Esophagus squamous epithelium (tissue), 5 donors: ENCODE measurements at places on chromosomes 4 and X.

DNA sequence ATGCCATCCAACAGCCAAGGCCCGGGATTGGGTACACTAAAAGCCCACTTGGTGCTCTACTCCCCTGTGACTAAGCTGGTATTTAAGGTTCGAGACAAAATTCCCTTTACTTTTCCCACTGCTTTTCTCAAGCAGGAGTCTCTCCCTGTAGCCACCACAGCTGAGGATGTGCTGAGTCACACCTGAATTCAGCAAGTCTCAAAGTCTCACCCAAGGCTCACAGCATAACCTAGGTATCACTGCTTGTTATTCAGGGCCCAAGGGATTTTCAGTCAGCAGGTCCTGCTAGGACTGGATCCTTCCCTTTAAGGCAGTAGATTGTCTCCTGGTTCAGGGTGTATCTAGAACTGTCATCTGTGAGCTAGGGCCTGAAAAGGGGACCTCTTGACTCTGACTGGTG, 39.2 kb downstream of the FMR1NB start:
- DNase-seq = no peak

DNA sequence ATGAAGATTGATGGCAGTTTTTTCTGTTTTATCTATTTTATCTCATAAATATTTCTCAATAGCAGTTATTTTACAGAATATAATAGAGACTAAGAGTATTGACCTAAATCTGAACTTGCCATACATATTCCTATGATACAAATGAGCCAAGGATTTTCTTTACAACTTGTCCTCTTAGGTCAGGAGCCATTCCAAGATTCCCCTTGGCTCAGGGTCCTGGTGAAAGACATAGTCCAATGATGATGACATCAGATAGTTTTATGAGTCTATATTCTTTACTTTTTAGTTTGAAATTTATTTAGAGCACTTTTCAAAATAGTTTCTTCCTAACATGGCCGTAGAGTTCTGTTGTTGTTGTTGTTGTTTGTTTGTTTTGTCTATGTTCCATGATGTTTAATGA, 869.1 kb upstream of the GRID2 start:
- DNase-seq = no peak

GRCh38 chrX:72572248-72573157, at the start of gene HDAC8:
Gene HDAC8, minus strand, starts transcription at chrX:72572843. Its CDS starts 82 bp downstream, at chrX:72572761.
- DNase-seq = peak; percentile 2

DNA sequence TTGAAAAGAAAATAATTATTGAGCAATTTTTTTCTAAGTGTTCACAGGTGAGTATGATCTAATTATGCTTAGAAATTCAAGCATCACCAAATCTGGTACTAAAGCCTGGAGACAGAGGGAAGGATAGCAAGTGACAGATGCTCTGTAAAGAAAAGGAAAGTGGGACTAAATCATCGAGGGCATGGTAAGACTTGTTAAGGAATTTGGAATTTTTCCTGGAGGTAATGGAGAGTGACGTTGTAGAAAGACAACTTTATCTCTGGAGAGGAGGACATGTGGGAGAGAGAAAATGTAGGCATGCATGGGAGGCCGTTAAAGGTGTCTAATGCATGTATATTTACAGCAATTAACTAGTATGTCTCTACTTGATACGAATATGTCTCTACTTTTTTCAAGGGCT, 333.2 kb upstream of the ATOH1 start:
- no peak for DNase-seq

DNA sequence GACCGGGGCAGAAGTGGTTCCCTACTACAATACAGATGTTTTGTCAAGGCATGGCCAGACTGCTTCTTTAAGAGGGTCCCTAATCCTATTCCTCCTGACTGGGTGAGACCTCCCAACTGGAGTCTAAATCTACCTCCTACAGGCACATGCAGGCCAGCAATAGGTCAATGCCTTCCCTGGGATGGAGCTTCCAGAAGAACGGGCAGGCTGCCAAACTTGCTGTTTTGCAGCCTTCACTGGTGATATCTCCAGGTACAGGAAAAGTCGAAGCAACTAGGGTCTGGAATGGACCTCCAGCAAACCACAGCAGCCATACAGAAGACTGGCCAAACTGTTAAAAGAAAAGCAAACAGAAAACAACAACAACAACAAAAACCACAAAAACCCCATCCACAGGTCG, 678.4 kb upstream of the DIAPH2 start:
- DNase-seq = no peak

DNA sequence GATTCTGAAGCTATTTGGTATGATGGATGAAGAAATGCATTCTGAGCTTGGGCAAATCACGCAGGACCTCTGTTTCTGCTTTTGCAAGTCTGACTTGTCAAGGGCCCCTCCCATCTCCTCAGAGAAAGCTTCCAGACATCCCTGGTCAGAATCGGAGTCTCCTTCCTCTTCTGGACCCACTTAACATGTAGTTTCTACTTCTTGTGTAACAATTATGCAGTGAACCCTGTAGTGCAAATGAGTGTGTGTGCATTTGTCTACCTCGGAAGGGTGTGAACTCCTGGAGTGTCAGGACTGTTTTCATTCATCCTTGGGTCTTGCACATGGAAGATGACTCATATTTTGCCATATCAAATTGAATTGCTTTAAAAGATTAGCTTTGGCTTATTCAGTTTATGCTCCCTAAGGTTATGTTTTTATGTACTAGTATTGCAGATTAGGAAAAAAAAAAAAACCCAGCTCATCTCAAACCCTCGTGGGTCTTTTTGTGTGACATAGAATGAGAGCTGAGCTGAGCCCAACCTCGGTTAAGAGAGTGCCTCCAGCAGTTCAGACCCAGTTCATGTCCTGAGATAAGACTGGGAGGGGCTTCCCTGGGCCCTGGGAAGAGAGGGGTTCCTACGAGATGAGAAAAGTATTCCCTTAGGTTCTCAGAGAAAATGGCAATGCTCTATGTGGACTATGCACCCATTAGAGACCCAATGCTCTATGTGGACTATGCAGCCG, 61.1 kb upstream of the RPL34 start:
- DNase-seq = no peak

DNA sequence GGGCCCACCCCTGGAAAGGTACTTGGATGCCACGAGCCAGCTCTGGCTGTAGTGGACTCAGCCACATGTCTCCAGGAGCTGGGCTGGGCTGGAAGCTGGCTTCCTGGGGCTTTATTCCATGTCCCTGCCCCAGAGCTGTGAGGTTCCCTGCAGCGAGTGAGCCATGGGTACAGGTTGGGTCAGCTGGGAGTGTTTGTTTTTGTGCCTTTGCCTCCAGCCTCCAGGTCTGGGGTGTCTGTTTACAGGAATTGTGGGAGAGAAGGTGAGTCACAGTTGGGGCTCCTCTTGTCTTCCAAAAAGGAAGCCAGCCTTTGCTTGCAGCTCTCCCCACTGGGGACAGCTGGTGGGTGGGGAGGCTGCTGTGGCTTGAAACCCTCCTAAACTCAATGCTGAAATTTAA, 21.5 kb downstream of the SORCS2 start:
- DNase-seq = no peak

- DNase-seq = no peak
Measured at GRCh38 chrX:42530027-42530426, 247.9 kb downstream of the PPP1R2C start.

DNA sequence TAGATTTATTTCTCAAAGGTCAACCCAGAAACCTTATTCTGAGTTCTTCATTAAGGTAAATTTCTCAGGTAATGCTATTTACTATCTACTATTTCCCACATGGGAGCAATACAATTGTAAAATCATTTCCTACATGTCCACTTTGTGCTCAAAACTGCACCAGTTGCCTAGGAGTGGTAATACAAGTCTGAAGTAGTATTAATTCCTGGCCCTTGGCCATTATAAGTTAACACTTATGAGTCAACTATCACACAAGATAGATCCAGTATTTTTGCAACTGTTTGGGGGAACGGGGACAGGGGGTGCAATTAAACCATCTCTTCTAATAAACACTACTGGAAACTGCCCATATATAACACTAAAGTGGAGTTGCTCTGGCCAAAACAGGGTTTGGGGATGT, 48.9 kb downstream of the ACSL4 start:
- DNase-seq = no peak

DNA sequence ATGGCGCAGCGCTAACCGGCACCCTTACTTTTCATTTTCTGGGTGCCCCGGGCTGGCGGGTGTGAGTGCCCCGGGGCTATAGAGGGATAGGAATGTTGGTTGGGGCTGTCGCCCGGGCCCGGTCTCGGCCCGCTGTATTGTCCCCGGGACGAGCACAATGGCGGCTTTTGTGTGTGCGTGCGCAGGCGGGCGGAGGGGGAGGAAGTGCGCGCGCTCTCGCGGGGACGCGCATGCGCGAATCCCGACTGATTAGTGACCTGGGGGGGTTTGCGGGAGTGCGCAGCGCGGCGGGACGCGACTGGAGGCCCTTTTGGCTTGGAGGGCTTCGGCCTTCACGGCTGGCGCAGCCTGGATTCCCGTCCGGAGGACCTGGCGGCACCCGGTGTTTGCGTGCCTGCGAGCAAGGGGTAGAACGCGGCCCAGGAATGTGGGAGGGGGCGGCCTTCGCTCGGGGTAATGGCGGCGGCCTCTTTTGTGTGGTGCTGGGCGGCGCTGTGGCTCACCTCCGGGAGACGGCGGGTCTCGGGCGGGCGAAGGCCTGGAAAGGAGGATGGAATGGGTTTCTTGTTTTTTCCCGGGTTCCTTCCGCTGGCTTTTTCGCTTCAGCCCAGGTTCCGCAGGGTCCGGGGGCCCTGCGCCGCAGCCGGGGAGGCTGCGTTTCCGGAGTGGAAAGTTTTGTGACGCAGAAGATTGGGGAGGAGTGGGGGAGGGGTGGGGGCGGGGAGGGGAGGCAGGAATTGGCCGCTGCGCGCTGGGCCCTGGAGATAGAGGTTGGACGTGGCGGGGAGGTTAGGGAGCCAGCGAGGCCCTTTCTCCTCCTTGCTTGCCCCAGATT, 618 bp downstream of the DDX3X start:
- DNase-seq = peak; percentile 79

GRCh38 chrX:129125122-129125914, 398.0 kb downstream of the SMARCA1 start:
- DNase-seq = no peak

- DNase-seq = no peak
Measured at GRCh38 chr4:189293459-189293858, 647.2 kb upstream of the FRG1 start.

GRCh38 chr4:163087805-163088204, 78.9 kb downstream of the NAF1 start:
- DNase-seq = no peak

- no peak for DNase-seq
Measured at GRCh38 chrX:133412246-133412645, 3.0 kb downstream of the GPC4 start.

GRCh38 chr4:173909294-173909693, 374.2 kb downstream of the FBXO8 start:
- no peak for DNase-seq

GRCh38 chrX:98795636-98796035, 1614.4 kb downstream of the PCDH19 start:
- DNase-seq = no peak

GRCh38 chr4:144862210-144862609, 216.3 kb downstream of the HHIP start:
- no peak for DNase-seq

DNA sequence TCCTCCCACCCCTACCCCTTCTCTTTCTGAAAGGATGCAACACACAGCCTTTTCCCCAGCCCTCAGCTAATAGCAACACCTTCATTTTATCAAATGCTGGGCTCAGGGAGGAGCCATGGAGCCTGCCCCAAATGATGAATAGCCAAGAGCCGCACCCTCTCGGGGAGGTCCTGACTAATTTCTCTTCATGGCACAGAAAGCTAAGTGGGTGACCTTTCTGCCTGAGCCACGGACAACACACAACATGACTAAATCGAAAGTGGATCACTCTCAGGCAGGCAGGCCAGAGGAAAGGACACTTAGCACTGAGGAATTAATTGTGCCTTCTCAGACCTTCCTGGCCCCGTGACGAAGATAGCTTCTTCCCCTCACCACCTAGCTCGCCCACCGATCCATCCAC, 165.1 kb upstream of the RAI2 start:
- no peak for DNase-seq

DNA sequence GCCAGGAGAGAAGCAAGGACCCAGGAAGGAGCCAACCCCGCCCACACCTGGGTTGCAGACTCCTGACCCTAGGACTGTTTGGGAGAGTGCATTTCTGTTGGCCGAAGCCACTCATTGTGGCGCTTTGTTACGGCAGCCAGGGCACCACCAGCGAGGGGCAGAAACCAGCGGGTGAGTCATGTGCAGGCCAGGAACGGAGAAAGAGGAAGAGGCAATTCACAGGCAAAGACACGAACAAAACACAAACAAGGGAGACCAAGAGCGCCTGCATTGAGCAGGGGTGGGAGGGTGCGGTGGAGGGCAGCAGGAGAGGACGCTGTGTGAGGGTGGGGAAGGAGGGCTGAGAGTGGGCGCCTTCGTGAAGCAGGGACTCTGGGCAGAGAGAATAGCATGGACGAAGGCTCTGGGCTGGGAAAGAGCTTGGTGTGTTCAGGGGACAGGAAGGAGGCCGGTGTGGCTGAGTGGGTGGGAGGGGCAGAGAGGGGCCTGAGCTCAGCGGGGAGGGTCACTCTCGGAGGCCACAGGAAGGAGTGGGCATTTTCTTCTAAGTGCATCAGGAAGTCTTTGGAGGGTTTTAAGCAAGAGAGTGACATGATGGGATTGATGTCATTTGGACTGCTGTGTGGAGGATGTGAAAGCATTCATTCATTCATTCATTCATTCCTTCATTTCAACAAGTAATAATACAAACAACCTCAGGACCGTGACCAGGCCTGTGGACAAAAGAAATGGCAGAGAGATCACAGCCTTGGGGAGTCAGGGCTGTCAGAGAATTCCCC, 12.2 kb upstream of the WFS1 start:
- no peak for DNase-seq

GRCh38 chrX:6558979-6559378, 24.1 kb upstream of the VCX3A start:
- no peak for DNase-seq

- DNase-seq = no peak
Measured at GRCh38 chr4:143407474-143407873, 70.8 kb downstream of the GAB1 start.

GRCh38 chr4:10983268-10983667, 298.7 kb upstream of the CLNK start:
- DNase-seq = no peak

GRCh38 chrX:11528623-11529022, 137.1 kb downstream of the ARHGAP6 start:
- DNase-seq = no peak

GRCh38 chr4:152528060-152528459, 7.8 kb downstream of the FBXW7 start:
- DNase-seq = no peak

DNA sequence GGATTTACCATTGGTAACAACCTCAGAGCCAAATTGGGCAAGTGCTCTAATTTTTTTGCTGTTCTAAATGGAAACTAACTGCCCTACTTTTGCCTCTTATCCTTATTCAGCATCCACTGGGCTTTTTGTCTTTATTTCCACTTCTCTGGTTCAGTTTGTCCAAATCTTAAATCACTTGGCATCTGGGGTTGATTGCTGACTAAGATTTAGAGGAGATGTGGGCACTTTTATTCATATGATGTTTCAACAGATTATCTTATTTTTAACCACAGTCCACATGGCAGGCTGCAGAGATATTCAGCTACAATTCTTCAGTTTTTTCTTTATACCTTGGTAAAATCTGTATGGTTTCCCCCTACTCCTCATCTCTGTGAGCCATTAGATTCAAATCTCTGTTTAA, 1161.4 kb upstream of the PCDH7 start:
- DNase-seq = no peak

GRCh38 chr4:125317525-125317877, 2.7 kb downstream of the FAT4 start:
- no peak for DNase-seq
